ENCODE measurements at places on chromosomes 12 and 14.

DNA sequence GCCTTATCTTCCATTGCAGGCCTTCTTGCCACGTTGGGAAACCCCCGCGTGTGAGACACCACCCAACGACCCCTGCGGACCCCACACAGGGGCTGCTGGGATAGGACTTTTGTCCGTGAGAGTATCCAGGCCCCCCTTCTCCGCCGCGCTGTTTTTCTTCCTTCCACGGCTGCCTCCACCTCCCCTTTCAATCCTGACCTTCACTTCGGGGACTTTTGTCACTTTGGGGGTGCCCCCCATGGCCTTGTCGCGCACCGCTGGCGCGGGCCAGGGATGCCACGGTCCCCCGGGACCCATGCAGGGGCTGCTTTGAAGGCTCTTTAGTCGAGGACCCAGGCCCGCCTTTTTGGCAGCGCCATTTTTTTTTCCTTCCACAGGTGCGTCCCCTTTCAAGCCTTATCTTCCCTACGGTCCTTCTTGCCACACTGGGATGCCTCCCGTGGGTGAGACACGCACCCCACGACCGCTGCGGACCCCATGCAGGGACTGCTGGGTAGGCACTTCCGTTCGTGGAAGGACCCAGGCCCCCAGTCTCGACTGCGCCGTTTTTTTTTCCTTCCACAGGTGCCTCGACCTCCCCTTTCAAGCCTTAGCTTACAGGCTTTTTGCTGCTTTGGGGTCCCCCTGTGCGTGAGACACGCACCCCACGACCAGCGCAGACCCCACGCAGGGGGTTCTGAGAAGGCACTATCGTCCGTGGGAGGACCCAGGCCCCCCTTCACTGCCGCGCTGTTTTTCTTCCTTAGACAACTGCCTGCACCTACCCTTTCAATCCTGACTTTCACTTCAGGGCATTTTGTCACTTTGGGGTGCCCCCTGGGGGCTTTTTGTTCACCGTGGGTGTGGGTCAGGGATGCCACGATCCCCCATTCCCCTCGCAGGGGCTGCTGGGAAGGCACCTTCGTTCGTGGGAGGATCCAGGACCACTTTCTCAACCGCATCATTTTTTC is 267.4 kb downstream of the ALG10 start:
- DNase-seq, result no peak

GRCh38 chr12:100851637-100852036 is 57.1 kb downstream of the ANO4 start:
- DNase-seq, result no peak

GRCh38 chr12:52169886-52170285 is 21.9 kb downstream of the KRT80 start:
- DNase-seq, result no peak

- DNase-seq, result no peak
Measured at GRCh38 chr14:24279301-24280186, 8.1 kb upstream of the RABGGTA start.

GRCh38 chr14:100629696-100630095 is 42.5 kb upstream of the BEGAIN start:
- DNase-seq, result no peak

GRCh38 chr14:52846591-52846990 is 55.2 kb upstream of the GNPNAT1 start:
- no peak for DNase-seq
